ENCODE measurements at places on chromosomes 5 and 9.

DNA sequence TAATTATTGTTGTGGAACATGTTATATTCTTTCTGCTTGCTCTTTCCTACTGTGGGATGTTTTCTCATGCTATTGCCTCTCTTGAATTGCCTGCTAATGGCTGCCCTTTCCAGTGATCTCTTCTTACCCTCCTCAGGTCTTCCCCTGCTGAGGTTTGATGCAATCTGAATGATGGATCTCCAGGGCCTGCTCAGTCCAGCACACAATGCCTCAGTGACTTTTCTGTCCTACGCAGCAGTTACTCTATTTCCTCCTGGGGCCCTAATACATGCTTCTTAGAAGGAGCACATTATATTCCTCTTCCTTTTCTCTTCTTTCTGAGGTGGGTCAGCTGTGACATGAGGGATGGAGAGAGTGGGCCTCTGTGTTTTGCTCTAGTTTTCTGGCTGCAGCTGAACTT is at the start of gene SPINK14:
SPINK14 (plus strand) TSS at position 301 of the 400 bp plus-strand sequence. CDS start 1,187 bp downstream, outside the sequence.
- DNase-seq, result no peak

DNA sequence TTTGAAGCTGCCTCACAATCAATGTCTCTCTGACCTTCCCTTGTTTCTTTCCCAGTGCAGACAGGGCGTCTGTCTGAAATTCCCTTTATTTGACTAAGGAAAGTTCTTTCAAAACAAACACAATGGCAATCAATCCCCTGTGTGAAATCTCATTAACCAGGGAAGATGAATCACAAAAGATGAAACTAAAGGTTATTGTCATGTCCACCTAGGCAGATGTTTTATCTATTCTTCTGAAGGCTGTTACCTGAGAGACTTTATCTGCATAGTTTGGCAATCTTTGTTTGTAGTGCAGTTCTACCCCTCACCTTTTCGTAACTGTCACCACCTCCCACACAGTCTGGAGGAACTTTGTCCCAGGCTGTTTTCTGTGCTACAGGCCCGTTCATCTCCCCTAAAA is 217.5 kb upstream of the RIOK2 start:
- DNase-seq, result no peak

- no peak for DNase-seq
Measured at GRCh38 chr9:74772121-74772520, 115.6 kb downstream of the TRPM6 start.

- DNase-seq, result no peak
Measured at GRCh38 chr5:14235872-14236271, 92.7 kb downstream of the TRIO start.

GRCh38 chr5:155783791-155784190 is 543.2 kb upstream of the SGCD start:
- no peak for DNase-seq

GRCh38 chr9:105044518-105044917 is 116.6 kb upstream of the ABCA1 start:
- no peak for DNase-seq

DNA sequence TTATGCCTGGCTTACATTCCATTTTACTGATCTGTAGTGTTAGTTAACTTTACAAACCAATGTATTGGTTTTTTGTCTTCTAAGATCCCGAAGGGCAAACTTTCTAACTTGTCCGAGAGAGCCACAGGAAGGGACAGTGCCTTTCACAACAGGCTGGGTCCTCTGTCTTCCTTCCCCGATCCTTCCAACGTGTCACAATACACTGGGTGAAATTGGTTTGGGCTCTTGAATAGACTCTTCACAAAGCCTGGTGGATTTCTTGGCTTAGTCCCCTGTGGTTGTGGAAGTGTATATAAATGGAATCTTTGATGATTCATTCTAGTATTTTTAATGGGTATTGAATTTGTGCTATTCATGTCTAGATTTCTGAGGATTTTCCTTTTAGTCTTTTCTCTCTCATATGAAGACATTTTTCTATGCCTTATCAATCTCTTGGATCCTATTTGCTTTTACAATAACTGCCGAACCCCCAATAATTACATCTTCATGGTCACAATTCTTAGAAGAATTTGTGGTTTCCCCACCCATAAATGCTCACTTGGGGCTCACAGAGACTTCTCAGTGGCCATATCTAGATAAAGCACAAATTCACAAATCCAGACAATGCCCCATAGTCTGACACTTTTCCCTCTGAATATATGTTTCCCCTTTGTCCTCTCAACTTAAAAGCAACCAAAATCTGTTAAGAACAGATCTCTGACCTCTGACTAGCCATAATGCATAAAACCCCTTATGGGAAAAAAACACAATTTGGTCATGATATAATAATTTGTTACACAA is 107.7 kb downstream of the MTRR start:
- DNase-seq, result no peak

- DNase-seq, result no peak
Measured at GRCh38 chr9:95780121-95780520, 95.4 kb upstream of the ERCC6L2 start.

GRCh38 chr5:2903451-2904395 is 152.2 kb upstream of the IRX2 start:
- no peak for DNase-seq

- no peak for DNase-seq
Measured at GRCh38 chr5:147509041-147509709, 693 bp downstream of the DPYSL3 start.

DNA sequence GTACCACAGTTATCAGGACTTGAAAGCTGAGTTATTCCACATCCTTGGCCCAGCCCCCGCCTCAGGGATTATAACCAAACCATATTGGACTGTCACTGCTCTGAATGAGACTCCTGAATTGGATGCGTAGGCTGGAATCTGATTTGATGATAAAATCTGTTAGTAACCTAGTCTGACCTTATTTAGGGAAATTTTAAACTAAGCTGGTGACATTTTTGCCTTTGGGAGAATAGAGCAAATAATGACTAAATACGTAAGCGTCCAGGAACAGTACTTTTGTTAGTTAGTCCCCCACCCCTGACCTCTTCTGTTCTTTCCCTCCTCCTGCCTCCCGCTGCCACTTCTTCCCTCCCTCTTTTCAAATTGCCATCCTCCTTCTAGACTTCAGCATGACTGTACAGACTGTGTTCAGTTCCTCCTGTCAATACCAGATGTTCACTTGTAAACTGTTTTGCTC is 92.6 kb downstream of the TLE4 start:
- no peak for DNase-seq

GRCh38 chr9:121562301-121562700 is 62.7 kb upstream of the GGTA1 start:
- DNase-seq, result no peak

DNA sequence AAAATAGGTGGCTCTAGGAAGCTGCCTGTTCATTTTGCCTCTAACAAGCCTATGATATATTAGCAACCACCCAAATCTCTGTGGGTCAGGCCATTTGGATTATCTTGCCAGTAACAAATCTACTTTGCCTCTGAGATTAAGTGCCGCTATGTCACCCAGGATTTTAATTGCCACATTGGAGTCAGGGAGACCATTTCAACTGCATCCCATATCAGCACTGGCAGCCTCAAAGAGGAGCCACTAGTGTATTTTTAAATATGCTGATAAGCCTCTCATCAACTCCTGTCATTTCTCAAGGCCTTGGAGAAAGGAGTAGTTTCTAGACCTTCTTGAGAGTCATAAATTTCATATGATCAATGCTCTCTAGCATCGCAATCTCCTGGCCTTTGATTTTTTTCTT is 12.1 kb upstream of the ADAMTS19 start:
- DNase-seq, result no peak

DNA sequence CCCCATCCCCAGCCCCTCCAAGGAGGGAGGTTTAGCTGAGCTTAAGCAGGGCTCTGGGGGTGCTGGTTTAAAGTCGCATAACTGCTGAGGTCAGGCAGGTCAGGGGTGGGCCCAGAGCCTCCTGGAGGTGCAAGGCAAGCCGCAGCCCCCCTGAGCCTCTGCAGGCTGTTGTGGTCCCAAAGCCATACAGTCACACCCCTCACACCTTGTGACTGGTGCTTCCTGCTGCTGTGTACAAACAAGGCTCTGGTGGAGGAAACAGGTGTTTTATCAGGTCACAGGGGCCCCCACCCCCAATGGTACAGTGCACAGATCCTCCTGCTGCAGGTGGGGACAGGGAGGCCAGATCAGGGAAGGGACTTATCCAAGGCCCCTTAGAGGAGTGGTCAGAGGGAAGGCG is 8.0 kb downstream of the TCF7 start:
- peak; percentile 58 for DNase-seq

GRCh38 chr9:105834404-105834803 is 140.1 kb downstream of the TMEM38B start:
- no peak for DNase-seq
